Uterus (tissue), 4 donors: ENCODE measurements at places on chromosomes 1 and 21. TPM values are rescaled to one million over a fixed set of nuclear protein-coding genes. Genes with fewer than 3 reads are reported as not detected.

Gene HES4
- total RNA-seq, result 33.0 TPM

DNA sequence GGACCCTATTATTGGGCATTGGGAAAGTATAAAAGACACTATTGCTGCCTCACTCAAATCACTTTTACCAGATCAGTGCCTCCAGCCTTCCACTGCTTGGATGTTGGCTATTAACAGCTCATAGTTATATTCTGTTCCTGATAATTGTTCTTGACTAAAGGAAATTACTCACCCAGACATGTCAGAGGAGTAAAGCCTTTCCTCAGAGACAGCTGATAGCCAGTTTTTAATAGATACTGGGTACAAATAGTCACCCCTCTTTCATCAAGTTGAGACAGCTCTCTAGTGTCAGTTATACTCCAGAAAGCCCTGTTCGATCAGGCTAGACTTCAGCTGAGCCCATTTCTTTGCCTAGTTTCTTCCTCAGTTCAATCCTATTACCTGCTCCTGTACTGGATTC, 876.1 kb upstream of the B3GALT2 start:
- H3K27me3 ChIP-seq, result no peaks in the 10 kb centered on the region
- no peak overlapping the region for H3K4me3 ChIP-seq
- H3K4me1 ChIP-seq, result no peaks in the 10 kb centered on the region
- DNase-seq, result no peak
- no peaks in the 10 kb centered on the region for H3K36me3 ChIP-seq

DNA sequence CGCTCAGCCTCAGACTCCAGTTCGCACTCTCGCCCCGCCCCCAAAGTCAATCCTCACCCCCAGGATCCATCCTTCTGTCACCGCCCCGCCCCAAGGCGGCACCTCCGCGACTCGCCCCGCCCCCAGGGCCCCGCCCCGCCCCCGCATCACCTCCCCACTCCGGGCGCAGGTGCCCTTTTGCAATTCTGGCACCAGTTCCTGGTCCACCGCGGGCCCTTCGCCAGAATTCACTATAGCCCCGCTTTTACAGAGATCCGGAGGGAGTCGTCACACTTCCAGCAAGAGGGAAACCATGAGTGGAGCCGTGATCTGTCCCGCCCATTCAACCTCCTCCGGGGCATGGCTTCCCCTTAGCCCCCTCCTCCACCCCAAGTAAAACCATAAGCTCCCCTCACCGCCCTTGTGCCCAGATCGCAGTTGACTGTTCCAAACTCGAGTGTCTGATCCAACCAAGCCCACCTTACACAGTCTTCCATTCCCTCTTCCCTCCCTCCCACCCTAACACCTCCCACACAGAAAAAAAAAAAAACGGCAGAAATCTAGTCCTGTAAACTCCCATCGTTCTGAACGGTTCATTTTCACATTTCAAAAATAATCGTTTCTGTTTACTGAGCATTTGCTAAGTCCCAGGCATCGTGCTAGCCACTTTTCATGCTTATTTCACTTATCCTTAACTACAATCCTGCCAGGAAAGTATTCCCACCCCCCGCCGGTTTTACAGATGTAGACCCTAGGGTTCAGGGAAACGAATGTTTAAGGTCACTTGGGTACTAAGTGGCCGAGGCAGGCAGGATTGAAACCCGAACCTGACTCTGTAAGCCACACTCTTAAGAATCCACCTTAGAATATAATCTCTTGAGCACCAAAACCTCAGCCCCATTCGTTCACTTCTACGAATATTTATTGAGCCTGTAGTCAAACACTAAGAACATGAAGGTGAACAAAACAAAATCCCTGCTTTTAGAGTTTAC, 1.3 kb upstream of the DNAJC16 start:
- H3K27ac ChIP-seq, result peak overlapping the region; percentile 99
- peak; percentile 100 for DNase-seq
- no peaks in the 10 kb centered on the region for H3K27me3 ChIP-seq

- no peak overlapping the region for H3K4me3 ChIP-seq
- H3K27ac ChIP-seq, result no peak overlapping the region
- no peaks in the 10 kb centered on the region for H3K4me1 ChIP-seq
- DNase-seq, result no peak
- no peaks in the 10 kb centered on the region for H3K27me3 ChIP-seq
- no peaks in the 10 kb centered on the region for H3K36me3 ChIP-seq
Measured at GRCh38 chr1:31142406-31142805, 76.9 kb upstream of the PUM1 start.

GRCh38 chr1:52179073-52179472, 37.2 kb downstream of the ZFYVE9 start:
- no peaks in the 10 kb centered on the region for H3K36me3 ChIP-seq
- DNase-seq, result no peak
- H3K4me3 ChIP-seq, result no peak overlapping the region
- no peak overlapping the region for H3K27ac ChIP-seq
- no peaks in the 10 kb centered on the region for H3K4me1 ChIP-seq
- H3K27me3 ChIP-seq, result no peaks in the 10 kb centered on the region

DNA sequence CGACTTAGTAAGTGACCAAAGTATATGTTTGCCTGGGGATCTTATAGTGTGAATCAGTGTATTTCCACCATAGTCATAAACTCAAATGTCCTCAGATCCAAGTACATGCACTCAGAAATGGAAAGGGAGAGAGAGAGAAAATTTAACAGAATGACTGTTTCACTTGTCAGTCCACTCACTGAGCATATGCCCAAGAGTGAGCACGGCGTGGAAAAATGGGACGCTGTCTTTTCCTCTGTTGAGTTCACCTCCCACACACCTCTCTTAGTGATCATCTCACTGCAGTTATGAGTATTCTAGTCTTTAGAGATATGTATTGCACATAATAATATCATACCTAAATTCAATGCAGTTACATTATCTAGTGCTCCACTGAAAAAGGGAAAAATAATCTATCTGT, 156.8 kb upstream of the PRMT6 start:
- no peaks in the 10 kb centered on the region for H3K4me1 ChIP-seq
- no peak overlapping the region for H3K4me3 ChIP-seq
- H3K27ac ChIP-seq, result no peak overlapping the region
- no peaks in the 10 kb centered on the region for H3K36me3 ChIP-seq
- H3K27me3 ChIP-seq, result no peaks in the 10 kb centered on the region

GRCh38 chr21:15775291-15775690, 45.5 kb downstream of the USP25 start:
- H3K4me3 ChIP-seq, result no peak overlapping the region
- no peaks in the 10 kb centered on the region for H3K27me3 ChIP-seq
- DNase-seq, result no peak
- no peak overlapping the region for H3K27ac ChIP-seq
